ENCODE measurements at places on chromosomes 5 and 9. TPM values are rescaled to one million over a fixed set of nuclear protein-coding genes. Genes with fewer than 3 reads are reported as not detected.

DNA sequence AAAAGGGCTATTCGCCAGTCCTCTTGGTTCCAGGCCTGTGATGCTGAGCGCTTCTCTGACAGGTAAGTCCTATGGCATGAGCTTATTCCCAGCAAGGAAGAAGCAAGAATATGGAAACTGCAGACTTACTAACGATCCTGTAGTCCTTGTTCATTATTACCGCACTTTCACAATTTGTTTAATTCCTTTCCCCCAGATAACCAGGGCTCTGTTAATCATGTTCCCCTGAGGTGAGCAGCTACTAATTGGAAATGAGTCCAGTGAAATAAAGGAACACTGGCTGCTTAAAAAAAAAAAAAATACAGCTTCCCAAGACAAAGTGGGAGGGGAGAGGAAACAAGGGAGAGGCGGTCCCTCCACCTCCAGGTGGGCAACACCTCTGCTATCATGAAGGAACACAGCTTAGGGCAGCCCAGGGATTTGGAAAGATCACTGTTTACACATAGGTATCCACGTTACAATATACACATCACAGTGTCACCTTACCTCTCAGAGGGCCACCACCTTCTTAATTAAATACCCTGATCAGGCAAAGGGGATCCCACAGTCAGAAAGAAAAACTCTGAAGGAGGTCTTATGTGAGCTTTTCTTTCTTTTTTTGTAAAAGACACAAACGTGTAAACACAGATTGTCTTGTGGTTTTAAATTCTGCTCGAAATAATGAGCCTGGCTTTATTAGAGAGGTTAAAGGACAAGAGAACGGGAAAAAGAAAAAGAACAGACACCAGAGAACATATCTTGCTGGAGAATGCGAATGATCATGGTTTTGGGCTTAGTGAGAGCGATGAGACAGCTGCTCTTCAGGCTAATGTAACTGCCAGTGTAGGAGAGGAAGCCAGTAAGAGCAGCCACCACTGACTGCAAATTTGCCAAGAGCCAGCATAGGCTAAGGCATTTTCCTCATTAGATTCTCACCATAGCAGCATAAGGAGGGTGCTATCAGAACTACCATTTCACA, 258.6 kb downstream of the CRB2 start:
- H3K27me3 ChIP-seq, result no peaks in the 10 kb centered on the region
- no peak overlapping the region for H3K4me3 ChIP-seq
- DNase-seq, result peak; percentile 32
- H3K36me3 ChIP-seq, result no peaks in the 10 kb centered on the region

DNA sequence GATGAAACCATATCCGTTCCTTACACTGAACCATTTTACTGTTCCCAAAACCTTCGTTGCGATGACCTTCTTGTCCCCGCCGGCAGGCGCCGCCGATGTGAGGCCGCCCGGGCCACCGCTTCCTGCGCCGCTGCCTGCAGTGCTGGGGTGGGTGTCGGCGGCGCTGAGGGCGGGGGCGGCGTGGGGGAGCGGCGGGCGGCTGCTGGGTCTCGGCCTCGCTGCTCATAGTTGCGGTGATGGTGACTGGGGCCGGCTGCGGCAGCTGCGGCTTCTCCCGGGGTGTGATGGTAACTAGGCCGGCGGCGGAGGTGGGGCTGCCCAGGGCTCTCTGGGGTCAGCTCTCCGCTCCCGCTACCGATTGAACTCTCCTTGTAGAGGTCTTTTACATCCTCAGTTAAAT, 14.1 kb upstream of the OR2S2 start:
- H3K27ac ChIP-seq, result no peak overlapping the region
- DNase-seq, result peak; percentile 75
- no peaks in the 10 kb centered on the region for H3K4me1 ChIP-seq

DNA sequence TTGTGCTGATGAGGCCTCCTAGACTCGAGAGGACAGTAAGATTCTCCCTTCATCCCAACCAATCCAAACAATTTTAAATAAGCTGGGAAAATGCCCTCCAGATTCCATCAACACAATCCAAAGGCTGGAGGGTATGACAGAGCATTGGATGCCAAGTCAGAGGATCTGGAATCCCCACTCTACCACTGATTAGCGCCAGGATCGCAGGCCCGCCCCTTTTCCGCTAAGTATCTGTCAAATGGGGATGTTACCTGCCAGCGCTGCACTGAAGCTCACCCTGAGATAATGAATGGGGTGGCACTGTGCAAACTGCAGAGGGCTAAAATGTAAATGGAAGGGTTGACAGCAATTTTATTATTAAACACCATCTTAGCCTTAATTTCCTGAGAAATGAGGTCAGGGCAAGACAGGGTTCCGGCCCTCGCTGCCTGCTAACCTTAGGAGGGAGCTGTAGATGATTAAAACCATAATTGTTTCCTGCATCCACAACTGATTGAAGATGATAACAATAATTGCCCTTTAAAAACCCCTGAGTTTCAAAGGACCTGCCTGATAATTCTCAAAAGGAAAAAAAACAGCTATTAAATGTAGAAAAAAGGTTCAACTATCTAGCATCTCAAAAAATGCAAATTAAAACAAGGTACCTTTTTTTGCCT, 31.6 kb upstream of the GABBR2 start:
- no peak overlapping the region for H3K4me3 ChIP-seq
- no peaks in the 10 kb centered on the region for H3K27me3 ChIP-seq
- no peaks in the 10 kb centered on the region for H3K4me1 ChIP-seq

- DNase-seq, result no peak
- no peaks in the 10 kb centered on the region for H3K27me3 ChIP-seq
- H3K27ac ChIP-seq, result no peak overlapping the region
- no peak overlapping the region for H3K4me3 ChIP-seq
Measured at GRCh38 chr9:15068261-15068660, 158.0 kb upstream of the FREM1 start.

GRCh38 chr5:137265457-137265856, 233.7 kb downstream of the SPOCK1 start:
- H3K27me3 ChIP-seq, result no peaks in the 10 kb centered on the region
- H3K27ac ChIP-seq, result no peak overlapping the region
- H3K36me3 ChIP-seq, result no peaks in the 10 kb centered on the region
- no peak for DNase-seq
- no peak overlapping the region for H3K4me3 ChIP-seq

GRCh38 chr5:79612667-79613198, 492 bp downstream of the TENT2 start:
- H3K27me3 ChIP-seq, result no peaks in the 10 kb centered on the region
- H3K27ac ChIP-seq, result peak overlapping the region; percentile 57
- no peak for DNase-seq
- no peaks in the 10 kb centered on the region for H3K4me1 ChIP-seq

Gene RC3H2
- total RNA-seq, result 38.4 TPM

Gene TMEM215
- 0.67 TPM for total RNA-seq

Gene MCIDAS
- total RNA-seq, result not detected
